ENCODE measurements at places on chromosomes 5 and 9.

DNA sequence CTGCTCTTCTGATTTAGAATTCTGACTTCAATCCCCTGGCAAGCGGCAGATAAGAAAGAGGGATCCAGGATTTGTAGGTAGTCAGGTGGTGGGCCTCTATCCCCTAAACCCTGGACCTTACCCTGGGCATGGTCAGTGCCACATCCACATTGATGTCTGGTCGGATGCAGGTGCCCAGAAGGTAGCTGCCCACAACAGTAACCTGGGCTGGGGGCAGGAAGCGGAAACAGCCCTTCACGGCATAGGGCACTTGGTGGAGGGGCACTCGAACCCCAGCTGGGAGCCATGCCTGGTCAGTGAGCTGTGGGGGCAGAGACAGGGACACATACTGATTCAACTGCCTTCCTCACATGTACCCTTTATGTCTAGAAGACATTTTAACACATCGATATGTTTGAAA, 3.8 kb downstream of the NOL6 start:
- no peak for DNase-seq

DNA sequence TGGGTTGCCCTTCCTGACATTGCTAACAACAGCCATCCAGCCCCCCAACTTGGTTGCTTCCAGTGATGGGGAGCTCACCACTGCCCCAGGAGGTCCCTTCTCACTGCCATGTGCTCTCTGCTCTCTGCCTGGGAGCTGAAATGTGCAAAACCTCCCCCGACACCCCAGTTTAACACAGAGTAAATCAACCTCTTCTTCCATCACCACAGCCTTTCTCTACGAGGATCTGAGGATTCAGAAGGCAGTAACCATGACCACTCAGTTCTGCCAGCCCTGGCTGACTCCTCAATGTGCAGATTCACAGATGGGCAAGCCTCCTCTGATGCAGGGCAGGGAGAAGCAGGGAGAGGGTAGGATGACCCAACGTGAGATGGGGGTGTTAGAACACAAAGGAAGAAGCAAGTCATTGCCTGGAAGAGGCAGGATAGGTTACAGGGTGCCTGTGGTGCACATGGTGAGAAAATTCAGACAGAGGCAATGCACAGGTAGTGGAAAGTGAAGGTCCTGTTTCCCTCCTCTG, 185.0 kb downstream of the DAB2IP start:
- DNase-seq = no peak

- no peak for DNase-seq
Measured at GRCh38 chr5:5158472-5158895, 18.4 kb downstream of the ADAMTS16 start.

GRCh38 chr5:101212942-101213514, 309.9 kb upstream of the ST8SIA4 start:
- DNase-seq = no peak

DNA sequence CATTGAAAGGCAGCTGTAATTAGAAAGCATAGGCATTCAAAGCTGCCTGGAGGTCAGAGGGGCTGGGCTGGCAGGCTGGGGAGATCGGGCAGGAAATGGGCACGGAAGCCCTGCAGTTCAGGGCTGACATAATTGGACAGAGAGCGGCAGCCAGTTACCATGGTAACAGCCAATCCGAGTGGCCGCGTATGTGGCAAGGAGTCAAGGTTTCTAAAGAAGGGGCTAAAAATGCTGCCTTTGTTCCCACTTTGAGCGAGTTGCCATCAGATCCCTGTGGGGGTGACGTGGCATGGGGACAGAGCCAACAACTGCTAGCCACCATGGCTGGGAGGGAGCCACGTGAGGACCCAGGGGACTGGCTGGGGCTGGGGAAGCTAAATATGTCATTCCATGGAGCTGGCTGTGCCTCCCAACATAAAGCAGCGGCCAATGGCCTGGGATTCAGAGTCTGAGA, 44.7 kb upstream of the NDFIP1 start:
- no peak for DNase-seq

DNA sequence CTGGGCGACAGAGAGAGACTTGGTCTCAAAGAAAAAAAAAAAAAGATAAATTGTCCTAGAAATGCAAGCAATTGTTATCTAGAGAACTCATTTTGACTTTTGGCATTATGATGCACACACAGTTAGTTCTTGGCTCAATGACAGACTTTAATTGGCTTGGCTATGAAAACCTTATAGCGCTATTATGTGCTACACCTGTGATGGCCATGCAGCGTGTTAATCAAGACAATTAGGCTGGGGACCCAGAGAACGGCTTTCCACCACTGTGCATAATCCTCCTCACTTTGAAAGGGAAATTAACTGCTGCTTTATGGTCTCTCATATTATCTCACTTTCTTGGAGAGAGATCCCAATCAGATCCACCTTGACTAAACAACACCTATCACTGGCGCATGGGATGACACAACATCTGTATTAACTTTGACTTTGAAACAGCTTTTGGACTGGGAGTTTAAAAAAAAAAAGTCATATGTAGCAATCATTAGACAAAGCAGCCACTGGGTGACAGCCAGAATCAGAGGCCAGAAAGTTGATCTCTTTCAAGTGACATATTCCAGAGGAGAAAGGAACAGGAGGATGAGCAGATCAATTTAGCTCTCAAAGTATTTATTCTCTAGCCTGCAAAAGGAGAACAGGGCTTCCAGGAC, 132.5 kb downstream of the PPP2R2B start:
- no peak for DNase-seq

DNA sequence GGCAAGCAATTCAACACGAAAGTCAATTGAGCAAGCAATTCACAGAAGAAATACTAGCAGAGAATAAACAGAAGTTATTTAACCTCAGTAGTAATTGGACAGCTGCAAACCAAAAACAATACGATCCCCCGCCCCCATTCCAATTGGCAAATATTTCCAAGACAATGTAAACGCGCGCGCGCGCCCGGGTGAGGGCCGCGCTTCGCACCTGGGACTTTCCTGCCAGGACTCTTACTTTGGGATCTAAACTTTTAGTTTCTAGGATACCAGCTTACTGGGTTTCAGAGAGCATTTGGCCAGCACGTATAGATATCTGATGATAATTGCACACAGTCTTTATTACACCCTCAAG, 8.6 kb downstream of the RUFY1 start:
- peak; percentile 48 for DNase-seq

GRCh38 chr9:131405428-131405827, 11.5 kb downstream of the PRRC2B start:
- DNase-seq = no peak

GRCh38 chr5:2282893-2283292, 400.2 kb upstream of the IRX4 start:
- no peak for DNase-seq

DNA sequence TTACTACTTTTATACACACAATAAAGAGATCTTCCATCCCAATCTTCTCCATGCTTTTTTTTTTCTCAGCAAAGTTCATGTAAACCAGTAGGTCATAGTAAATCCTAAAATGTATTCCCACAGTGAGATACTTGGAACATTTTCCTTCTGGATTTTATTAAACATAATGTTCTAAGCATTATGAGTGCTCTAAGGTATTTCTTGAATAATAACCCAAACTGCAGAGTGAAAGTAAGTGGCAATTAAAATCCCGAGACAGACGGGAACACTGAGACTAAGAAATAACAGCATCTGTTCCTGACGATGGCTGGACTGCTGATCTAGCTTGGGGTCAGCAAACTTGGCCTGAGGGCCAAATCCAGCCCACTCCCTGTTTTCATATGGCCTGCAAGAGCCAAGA, 359.8 kb downstream of the ARL15 start:
- no peak for DNase-seq

Data from erythroblast (primary cell).